ENCODE measurements at places on chromosomes 4 and X.

- DNase-seq, result no peak
Observed at GRCh38 chrX:9662148-9662547, 103.5 kb downstream of the GPR143 start.

- DNase-seq, result no peak
Observed at GRCh38 chr4:171583790-171584189, 229.4 kb upstream of the GALNTL6 start.

DNA sequence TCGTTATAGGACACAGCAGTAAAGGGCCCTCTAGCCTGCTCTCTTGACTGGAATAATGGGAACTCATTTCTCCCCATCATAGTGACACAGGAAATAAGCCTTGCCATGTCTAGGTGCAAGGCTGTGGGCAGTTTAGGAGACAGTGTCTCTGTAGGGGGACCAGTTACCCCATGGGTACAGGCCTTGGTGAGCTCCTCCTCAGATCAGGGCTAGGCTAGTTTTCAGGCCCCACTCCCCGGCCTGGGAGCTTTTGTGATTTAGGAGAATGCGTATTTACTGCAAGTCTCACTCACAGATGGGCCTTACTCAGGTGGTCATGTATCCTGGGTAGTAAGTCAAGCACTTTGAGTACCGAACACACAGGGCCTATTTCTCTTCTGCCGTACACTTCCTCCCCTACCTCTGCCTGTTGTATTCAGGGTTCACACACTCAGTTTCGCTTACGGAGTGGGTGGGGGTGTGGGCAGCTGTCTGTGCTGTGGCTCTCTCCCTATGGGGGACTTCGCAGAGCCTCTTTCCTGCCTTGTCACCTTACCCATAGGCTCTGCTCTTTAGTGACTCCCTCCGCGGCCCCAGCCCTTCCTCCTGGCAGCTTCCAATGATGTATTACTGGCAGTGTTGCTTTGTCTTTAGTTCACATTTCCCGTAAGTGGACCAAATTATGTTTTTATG, 34.2 kb downstream of the FAM193A start:
- peak; percentile 38 for DNase-seq

- DNase-seq, result no peak
Observed at GRCh38 chr4:143082701-143083100, 102.0 kb upstream of the USP38 start.

DNA sequence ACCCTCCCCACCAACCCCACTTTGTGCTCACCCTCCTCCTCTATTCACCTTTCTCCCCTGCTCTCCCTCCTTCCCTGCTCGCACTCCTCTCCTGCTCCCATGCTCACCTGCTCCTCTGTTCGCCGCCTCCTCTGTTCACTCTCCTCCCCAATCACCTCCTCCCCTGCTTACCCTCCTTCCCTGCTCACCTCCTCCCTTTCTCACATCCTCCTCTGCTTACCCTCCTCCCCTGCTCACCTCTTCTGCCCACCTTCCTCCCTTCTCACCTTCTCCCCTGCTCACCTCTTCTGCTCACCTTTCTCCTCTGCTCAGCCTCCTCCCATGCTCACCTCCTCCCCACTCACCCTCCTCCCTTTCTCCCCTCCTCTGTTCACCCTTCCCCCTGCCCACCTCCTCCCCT, 357.2 kb downstream of the UNC5C start:
- DNase-seq, result no peak

- DNase-seq, result no peak
Observed at GRCh38 chr4:147765121-147765529, 33.2 kb downstream of the ARHGAP10 start.

GRCh38 chr4:8164687-8165086, 6.1 kb upstream of the ABLIM2 start:
- DNase-seq, result no peak

GRCh38 chr4:127997534-127998388, 32.6 kb downstream of the ABHD18 start:
- no peak for DNase-seq

- no peak for DNase-seq
Observed at GRCh38 chrX:100911731-100912130, 17.0 kb downstream of the XKRX start.

DNA sequence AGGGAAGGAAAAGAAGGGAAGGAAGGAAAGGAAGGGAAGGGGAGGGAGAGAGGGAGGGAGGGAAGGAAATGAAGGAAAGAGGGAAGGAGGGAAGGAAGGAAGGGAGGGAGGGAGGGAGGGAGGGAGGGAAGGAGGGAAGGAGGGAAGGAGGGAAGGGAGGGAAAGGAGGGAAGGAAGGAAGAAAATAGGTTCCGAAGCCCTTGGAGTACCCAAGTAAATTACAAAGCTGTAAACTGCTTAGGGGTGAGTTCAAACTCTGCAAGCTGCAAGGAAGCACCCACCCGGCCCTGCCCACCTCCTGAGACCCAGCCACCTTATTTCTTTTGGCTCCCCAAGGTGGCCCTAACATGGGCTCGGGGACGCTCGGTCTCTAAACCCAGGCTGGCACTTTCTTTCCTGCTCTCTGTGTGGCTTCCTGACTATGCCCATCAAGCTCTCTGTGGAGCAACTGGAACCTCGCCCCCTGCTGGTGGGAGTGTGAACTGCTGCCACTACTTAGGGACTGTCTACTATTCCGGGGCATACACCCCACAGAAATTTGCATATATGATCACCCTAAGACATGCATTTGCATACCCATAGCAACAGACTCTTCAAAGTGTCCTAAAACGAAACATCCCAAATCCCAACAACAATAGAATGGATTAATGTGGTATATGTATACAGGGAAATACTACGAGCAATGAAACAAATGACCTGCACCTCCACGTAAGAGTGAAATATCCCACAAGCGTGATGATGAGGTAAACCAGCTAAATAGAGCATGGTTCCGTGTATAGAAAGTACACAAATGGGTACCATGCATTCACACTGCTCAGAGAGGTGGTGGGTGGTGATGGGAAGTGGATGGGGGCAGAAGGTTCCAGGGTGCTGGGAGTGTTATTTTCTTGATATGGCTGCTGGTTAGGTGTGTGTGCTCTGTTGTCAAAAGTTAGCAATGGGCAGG, 151.7 kb upstream of the TBL1X start:
- no peak for DNase-seq

GRCh38 chr4:81503586-81503985, 31.9 kb upstream of the RASGEF1B start:
- DNase-seq, result no peak

DNA sequence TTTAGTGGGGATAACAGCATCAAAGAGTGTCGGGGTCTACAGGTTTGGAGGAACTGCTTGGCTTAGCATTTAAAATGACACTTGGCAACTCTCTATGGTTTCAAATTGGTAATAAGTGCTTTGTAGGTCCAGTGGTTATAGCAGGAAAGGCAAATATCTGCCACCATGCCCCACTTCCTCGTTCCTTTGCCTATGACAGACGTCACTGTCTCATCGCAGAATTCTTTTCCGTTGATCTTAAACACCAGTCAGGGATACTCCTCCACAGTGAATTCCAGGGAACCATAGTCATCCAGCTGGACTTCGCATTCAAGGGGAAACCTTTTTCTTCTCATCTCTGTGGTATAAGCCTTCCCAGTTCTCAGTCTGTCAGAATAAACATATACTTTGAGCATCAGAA, 319.1 kb downstream of the GPAT3 start:
- DNase-seq, result no peak

DNA sequence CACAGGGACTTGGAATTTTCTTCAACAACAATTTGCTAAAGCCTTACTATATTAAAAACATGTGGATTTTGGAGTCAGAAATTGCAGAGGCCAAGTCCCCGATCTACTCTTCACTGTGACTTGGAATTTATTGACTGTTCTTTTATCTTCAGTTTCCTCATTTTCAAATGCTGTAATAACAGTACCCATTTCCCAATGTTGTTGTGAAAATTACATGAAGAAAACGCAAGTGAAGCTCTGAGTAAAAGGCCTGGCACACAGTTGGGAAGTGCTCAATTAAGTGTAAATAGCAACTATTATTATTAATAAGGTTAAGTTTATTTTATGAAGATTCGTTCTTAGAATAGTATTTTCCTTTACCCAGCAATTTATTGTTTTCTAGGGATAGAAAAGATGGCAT, 15.7 kb downstream of the STBD1 start:
- DNase-seq, result no peak

DNA sequence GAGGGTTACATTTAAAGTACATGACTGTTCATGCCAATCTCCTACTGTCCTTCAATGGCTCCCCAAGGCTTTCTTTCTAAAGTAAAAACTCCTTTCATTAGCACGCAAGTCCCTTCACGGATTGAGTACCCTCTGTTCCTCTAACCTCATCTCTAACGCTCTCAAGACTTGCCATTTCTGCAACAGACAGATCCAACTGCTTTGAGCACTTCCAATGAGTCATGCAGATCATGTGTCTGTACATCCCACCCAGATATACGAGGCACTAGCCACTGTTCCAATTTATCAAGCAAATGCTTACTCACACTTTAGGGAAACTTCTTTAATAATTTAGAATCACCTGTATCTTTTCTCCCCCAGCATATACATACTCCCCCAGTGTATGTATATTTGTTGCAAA, 332.5 kb upstream of the ZFP42 start:
- DNase-seq, result no peak

DNA sequence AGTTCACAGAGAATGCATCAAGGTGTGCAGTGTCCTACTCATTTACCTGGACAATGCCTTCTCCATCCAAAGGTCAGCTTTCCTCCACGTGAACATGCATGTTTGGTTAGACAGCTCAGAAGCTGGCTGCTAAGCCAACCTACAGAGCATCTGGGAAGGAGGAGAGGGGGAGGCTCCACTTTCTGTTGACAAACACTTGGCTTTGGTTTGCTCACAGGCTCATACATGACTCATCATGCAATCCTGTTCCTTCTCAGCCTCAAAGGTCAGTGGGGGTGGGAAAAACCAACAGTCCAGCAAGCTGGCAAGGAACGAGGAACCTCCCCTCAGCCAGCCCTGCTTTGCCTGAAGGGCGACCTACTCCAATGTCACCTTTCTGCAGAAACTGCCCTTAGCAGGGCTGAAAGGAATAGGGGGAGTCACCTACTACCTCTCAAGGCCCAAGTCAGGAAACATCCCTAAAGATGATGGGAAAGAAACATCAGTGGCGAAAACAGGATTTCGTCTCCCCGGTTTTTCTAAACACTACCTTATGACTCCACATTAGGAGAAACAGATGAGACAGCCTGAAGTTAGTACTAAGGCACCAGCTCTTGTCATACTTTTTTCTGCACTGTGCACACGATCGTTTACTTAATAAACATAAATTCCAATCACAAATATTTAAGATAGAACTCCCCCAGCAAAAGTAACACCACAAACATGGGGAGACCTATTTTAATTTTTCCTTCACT, 37.9 kb downstream of the RELL1 start:
- no peak for DNase-seq

DNA sequence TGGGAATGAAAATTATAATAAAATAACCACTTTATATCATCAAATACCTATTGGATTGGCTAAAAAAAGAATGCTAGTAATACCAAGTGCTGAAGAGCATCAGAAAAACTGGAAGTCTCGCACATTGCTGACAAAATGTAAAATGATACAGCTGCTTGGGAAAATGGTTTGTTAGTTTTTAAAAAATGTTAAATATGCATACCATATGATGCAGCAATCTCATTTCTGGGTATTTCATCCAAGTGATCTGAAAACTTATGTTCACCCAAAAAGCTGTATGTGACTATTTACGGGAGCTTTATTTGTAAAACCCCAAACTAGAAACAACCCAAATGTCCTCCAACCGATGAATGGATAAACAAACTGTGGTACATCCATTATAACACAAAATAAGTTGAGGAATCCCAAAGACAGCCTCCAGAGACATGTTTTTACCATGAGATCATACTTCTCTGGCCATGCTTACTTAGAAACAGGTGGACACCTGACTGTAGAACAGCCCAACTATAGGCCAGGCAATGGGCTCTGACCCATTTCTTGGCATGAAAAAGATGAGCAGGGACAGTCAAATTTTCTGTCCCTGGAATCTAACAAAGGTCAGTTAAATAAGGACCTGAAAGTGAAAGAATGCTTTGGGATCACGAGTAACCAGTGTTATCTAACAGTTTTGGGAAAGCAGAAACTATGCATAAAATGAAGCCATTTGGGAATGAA, 47.5 kb upstream of the FAM120C start:
- DNase-seq, result no peak

GRCh38 chrX:130111220-130112154, 1.2 kb upstream of the ELF4 start:
- DNase-seq, result no peak

DNA sequence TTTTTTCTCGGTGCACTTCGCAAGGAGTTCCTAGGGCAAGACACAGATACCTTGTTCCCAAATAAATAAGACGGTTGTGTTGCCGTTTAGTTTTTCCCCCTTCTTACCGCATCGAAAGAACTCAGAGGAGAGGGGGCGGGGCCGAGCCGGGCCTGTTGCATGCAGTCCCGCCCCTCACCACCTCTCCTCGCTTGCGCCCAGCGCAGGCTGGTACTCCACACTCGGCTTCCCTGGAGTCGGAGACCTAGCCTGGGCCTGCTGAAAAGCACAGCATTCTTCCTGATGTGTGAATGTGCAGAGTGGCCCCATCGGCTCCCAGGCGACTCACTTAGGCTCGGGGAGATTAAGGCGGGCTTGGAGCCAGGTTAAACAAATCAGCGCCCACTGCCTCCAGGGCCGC, 26.1 kb upstream of the VMA21 start:
- no peak for DNase-seq

DNA sequence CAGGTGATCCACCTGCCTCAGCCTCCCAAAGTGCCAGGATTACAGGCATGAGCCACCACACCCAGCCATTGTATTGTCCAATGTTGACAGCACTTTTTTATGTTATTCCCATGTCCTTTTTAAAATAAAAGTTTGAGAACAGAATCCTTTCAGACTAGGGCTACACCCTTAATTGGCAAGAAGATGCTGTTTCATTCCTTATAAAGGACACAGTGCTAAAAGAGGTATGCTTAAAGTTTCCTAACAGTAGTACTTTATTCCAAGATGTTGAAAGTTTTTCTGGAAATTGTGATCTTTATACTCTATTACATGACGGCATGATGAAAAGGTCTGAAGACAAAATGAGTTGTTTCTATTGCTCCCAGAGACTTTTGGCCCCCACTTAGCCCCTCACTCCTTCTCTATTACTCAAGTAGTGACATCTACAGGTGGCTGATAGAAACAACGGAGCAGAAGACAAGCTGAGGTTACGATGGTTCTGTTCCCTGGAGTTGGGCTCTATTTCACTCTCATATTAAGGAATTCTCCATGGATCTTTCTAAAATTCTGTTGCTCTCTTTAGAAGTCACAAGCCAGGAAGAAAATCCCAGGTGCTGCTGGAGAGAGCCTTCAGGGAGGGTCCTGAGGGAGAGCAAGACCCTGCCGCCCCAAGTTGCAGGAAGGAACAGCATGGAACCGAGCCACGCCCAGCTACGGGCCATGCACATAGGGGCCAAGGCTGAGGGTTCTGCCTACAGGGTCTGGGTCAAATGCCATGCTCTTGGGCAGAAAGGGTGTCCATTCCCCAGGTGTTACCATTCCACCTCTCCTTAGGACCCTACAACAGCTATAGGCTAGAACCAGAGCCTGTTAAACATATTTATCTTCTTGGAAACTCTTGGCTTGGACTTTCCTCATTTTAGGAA, 22.8 kb downstream of the RPL9 start:
- no peak for DNase-seq

GRCh38 chrX:68935362-68935761, 106.5 kb downstream of the EFNB1 start:
- DNase-seq, result no peak
